ENCODE measurements at places on chromosomes 12 and 14.
A peak's percentile ranks its signal among the peaks of the same experiment; 100 is the strongest.

DNA sequence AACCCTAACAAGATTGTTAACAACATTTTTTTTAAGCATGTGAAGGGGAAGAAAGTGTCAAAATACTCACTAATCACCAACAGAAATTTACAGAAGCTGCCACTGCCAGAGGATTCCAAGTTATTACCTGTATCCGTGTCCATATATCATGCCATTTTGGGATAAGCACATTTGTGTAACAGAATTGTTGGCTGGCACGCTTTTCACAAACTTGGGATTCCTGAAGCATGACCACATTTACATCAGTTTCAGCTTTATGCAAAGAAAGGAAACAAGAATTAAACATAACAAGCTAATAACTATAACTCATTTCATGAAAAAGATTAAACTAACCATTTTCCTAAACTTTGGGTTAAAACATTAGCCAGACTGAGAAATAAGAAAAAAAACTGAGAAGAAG lies 5.9 kb downstream of the NEMP1 start:
- H3K27me3 ChIP-seq, result no peaks in the 10 kb centered on the region
- peak overlapping the region; percentile 84 for H3K27ac ChIP-seq
- peak overlapping the region; percentile 80 for H3K4me3 ChIP-seq
- H3K36me3 ChIP-seq, result peaks cover 25% of the 10 kb centered on the region

DNA sequence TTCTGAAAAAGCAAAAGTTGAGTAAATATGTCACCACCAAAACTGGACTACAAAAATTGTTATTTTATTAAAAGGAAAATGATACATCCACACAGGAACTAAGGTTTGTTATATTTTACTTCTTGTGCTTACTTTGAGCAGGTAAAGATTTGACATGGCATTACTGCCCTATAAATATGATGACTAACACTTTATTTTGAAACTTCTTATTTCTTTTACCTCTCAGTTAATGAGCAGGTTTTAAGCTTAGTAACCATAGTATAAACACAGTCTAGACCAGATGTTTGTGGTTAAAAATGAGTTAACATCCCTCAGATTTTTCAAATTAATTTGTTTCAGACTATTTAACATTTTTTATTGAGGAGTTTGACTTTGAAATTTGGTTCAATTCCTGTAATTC lies 862.5 kb upstream of the USP15 start:
- no peaks in the 10 kb centered on the region for H3K4me1 ChIP-seq
- no peak for ATAC-seq
- H3K4me3 ChIP-seq, result no peak overlapping the region
- H3K27ac ChIP-seq, result no peak overlapping the region

GRCh38 chr12:1551496-1551895 lies 42.9 kb downstream of the FBXL14 start:
- peaks cover 17% of the 10 kb centered on the region for H3K36me3 ChIP-seq
- H3K27me3 ChIP-seq, result no peaks in the 10 kb centered on the region
- no peak for ATAC-seq

DNA sequence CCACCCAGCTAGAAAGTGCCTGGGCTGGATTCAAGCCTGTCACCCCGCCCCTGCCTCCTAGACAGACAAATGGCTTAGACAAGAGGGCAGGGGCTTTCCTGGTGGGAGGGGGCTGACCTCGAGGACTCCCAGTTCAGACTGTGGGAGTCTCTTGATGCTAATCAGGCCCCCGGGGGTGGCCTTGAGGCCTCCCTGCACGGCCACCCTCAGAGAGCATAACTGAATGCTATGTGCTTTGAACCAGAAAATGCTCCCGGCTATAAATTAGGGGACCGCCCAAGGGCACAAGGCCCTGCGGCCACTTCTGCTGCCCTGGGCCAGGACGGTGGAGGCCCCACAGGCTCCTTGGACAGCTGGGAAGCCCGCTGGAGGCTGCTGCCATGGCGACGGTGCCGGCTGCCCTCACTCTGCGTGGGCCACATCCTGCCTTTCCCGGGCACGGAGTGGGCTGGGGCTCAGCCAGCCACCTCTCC lies 111.0 kb upstream of the NCOR2 start:
- peaks cover 23% of the 10 kb centered on the region for H3K27me3 ChIP-seq
- H3K4me1 ChIP-seq, result peaks cover 17% of the 10 kb centered on the region
- no peak overlapping the region for H3K27ac ChIP-seq
- ATAC-seq, result no peak

- H3K36me3 ChIP-seq, result peaks cover 33% of the 10 kb centered on the region
- peaks cover 23% of the 10 kb centered on the region for H3K4me1 ChIP-seq
- no peak for ATAC-seq
- H3K27me3 ChIP-seq, result no peaks in the 10 kb centered on the region
- H3K4me3 ChIP-seq, result no peak overlapping the region
- H3K27ac ChIP-seq, result no peak overlapping the region
Measured at GRCh38 chr14:50804181-50804721, 26.7 kb downstream of the NIN start.

GRCh38 chr14:96094211-96094610 lies 55.0 kb downstream of the C14orf132 start:
- no peak overlapping the region for H3K4me3 ChIP-seq
- peaks cover 34% of the 10 kb centered on the region for H3K27me3 ChIP-seq
- no peaks in the 10 kb centered on the region for H3K4me1 ChIP-seq
- no peak overlapping the region for H3K27ac ChIP-seq
- ATAC-seq, result no peak

All from stimulated activated memory B cell treated with anti-CD40 and anti-IgM and Interleukin-4, amounts not matched to agents 10 μg/mL and 1 μg/mL and 100 μg/mL, for 72 hours (primary cell).